ENCODE measurements at places on chromosomes 6 and 20.

DNA sequence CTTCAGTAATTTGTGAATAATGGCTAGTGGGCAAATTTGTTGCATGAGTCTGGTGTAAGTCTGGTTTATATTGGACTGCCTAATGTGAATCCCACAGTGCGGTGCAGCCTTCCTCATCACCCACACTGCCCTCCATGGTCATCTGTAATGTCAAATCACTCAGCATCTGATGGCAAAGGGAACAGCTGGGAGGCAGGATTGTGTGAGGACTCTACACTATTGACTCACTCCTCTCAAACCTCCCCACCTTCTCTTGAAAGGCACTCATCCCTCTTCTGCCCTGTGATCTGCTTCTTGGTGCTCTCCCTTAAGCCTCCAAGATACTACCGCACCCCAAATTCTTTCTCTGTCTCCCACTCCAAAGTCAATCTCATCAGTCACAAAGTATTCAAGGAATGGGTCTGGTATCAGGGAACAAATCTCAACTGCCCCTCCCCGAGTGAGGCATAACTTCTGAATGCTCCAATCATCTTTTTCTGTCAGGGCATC is 146.0 kb upstream of the BEND6 start:
- DNase-seq: no peak

GRCh38 chr6:89475101-89475500 is 42.1 kb downstream of the ANKRD6 start:
- DNase-seq: no peak

GRCh38 chr6:124371974-124372475 is 568.4 kb downstream of the NKAIN2 start:
- DNase-seq: no peak

DNA sequence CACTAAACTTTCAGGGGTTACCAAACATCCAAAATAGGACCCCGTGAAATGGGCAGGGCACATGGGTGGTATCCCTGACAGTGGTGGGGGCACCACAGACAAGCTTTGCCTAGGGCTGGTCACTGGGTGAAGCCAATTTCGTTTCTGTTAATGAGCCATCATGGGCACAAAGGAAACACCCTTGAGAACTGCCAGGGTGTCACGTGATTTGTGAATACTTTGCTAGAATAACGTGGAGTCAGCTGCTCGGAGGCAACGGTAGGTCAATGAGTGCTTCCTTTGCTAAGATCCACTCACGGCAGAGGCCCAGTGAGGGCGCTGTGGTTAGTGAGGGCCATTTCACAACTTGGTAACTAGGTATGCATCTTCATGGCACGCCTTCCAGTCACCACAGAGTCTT is 87.7 kb upstream of the AGPAT4 start:
- DNase-seq: no peak

DNA sequence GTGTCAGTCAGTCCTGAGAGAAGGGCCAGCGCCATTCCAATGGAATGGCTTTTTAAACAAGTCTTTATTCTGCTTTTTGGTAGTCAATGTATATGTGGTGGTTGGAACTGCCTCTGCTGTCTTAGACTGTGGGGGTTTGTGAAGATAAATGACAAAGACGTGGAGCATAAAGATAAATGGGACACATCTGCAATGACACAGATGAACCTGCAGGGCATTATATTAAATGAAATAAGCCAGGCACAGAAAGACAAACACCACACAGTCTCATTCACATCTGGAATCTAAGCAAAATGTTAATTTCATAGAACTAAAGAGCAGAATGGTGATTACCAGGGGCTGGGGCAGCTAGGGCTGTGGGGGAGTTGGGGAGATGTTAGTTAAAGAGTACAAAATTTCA is 912.8 kb upstream of the MAN1A1 start:
- no peak for DNase-seq

DNA sequence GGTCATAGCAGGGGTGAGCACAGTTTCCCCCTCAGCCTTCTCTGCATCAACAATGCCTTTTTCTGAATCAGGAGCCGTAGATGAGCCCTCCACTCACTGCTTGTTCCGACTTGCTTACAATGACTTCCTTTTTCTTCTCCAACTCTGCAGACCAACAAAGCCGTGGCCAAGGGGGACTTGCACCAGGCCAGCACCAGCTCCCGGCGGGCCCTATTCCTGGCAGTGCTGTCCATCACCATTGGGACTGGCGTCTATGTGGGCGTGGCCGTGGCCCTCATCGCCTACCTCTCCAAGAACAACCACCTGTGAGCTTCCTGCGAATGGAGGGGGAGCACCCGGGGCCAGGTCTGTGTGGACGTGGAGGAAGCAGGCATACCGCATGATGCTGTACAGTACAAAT is 195.8 kb downstream of the SYNDIG1 start:
- no peak for DNase-seq

- no peak for DNase-seq
These were observed 927.7 kb downstream of the TFAP2A start for GRCh38 chr6:9487128-9487527.

DNA sequence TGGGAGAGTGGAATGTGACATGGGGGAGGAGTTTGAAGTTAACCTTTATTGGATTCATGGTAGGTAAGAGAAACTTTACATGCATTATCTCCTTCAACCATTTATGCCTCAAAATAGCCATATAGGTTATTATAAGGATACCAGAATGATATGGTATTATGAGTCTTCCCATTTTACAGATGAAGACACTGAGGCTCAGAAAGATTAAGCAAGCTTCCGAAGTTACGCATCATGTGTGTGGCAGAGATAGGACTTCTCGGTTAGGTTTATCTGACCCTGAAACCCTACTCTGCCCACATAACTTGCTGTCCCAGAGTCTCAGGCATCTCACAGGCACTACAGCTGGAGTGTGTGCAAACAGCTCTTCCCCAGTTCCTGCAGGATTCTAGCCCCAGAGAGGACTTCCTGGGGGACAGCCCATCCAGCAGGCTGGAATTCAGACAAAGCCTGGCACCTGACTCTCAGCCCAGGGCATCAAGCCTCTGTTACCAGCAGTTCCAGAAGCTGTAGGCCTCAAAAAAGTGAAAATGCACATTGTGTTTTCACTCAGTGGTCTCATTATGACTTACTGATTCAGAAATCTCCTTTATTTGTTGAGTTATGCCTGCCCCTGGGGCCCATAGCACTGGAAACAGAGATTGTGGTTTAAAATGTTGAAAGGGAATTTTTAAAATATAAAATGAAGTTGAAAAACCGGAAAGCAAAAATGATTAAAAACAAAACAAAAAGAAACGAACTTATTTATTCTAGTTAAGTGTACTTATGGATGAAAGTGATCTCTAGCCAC is 512.8 kb upstream of the CHD6 start:
- DNase-seq: no peak

GRCh38 chr6:146422789-146423375 is 120.8 kb upstream of the RAB32 start:
- DNase-seq: no peak

GRCh38 chr20:48745330-48745729 is 82.5 kb downstream of the PREX1 start:
- DNase-seq: no peak

- no peak for DNase-seq
These were observed 39.0 kb downstream of the TPD52L1 start for GRCh38 chr6:125192610-125192930.

GRCh38 chr6:35485402-35485877 is 11.4 kb downstream of the TEAD3 start:
- DNase-seq: no peak

DNA sequence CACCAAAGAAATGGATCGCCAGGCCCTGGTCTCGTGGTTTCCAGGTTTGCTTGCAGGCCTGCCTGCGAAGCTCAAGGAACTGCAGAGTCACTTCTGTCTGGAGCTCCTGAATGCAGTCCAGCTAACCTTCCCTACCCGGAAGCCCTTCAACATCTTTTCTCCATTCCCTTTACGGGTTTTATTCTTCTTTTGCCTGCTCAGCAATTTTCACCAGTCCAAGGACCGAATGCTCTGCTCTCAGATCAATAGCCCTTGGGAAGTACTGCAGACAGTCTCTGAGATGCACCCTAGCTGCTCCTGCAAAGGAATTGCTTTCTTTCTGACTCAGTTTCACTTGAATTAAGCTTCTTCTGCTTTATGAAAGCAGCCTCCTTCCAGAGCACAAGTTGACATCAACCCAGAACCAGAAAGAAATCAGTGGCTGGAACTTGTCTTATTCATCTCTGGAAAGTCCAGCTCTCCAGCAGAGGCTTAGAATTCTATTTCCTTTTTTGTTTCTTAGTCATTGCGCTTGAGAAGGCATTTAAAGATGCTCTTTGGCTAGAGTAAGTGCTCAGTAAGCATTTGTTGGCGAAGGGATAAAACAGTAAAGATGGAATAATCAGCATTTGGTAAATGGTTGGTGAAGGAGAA is 18.7 kb upstream of the YWHAB start:
- DNase-seq: no peak

DNA sequence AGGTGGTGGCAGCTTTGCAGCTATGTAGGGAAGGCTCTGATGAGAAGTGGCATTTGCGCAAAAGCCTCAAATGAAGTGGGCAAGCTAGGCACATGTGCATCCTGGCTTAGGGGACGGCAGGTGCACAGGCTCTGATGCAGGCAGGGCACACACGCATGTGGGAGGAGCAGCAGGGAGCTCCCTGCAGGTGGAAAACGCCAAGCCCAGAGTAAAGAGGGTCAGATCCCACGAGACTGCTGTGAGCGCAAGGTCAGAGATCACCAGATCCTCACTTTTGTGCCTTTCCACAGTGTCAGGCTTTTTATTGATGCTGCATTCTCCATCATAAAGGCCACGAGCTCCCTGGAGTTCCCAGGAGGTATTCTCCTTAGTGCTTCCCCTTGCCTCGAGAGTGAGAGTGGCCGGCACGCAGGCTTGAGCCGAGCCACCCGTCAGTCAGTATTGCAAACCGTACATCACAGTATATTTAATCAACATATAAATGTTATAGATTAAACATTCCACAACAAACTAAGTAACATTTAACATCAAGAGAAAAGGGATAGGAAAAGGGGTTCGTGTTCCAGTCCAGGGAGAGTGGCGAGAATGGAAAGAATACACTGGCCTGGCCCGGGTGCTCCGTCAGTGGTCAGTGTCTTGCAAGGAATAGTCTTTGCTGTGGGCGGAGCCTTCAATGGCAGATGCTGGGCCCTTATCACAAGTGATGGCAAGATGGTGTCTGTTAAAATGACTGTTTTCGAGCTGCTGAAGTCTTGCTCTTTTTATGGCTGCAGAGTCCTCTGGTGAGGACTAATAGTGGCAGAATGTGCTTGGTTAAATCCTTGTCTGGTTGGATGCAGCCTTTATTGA is 109.4 kb downstream of the SYNDIG1 start:
- no peak for DNase-seq

All from activated CD8-positive, alpha-beta memory T cell treated with anti-CD3 and anti-CD28 coated beads for 4 hours (primary cell).